Fibroblast of pulmonary artery (primary cell): ENCODE measurements at places on chromosomes 4 and X.

GRCh38 chrX:3384327-3384726 lies 37.9 kb upstream of the MXRA5 start:
- no peak for DNase-seq

DNA sequence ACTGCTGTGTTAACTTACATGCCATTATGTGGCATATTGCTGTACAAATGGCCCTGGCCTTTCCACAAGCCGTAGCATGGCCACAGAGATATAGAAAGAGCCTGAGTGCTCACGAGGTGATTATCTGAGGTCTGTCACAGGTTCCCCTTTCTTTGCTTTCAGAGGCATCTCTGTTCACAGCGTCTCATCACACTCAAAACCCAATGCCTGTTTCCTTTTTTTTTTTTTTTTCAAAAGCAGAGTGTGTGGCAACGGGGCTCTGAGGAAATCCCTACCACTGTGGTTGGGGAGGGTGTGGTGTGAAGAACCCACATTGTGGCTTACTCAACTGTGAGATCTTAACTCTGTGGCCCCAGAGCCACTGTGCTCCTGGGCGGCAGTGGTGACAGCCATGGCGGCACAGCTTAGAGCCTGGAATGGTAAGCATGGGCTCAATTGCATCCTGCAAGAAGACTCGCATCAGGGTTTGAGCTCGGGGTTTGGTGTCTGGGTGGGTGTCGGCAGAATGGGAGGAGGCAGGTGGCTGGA lies 30.8 kb downstream of the RTL5 start:
- DNase-seq, result no peak

DNA sequence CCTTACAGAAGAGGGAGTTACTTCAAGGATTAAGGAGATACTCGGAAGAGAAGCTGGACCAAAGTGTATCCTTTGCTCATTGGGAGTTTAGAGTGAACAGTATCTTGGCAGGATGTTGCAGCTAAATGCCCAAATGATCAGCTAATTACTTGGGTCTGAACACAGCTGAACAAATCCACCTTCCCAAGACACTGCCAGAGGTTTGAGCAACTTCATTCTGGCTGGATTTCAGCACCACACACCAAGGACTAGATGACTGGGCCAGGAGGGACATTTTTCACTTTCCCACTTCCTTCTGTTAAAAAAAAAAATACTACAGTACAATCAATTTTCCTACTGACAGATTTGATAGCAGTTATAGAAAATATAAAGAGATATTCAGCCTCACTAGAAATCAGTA lies 324.6 kb downstream of the MID1IP1 start:
- no peak for DNase-seq

DNA sequence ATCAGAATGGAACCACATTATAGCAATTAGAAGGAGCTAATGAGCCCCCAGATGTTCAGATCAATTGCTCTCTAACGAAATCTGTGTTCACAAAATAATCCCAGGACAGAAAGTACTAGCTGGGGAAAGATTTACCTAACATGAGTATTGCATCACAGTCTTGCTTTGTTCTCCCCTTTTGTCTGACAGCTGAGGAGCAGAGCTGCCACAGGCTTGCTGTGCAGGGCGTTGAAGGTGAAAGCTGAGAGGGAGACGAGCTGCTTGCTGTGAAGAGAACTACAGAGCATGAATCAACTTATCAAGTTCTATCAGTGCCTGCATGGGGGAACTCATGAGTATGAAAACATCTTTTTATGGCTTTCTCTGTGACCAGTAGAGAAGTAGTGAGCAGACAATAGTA lies 441.2 kb downstream of the CENPC start:
- DNase-seq, result no peak

GRCh38 chr4:62835631-62836030 lies 1573.6 kb downstream of the TECRL start:
- no peak for DNase-seq

GRCh38 chr4:13840502-13841190 lies 213.1 kb upstream of the BOD1L1 start:
- DNase-seq, result no peak

GRCh38 chr4:27568952-27569319 lies 708.3 kb downstream of the STIM2 start:
- no peak for DNase-seq

- DNase-seq, result no peak
These were observed 683.6 kb upstream of the TENM3 start for GRCh38 chr4:181559637-181560036.

GRCh38 chr4:6241062-6241845 lies 28.4 kb upstream of the WFS1 start:
- no peak for DNase-seq

- DNase-seq, result no peak
These were observed 512.5 kb upstream of the HTR2C start for GRCh38 chrX:114071412-114071811.

GRCh38 chrX:153797415-153798015 lies 3.0 kb downstream of the SSR4 start:
- no peak for DNase-seq

- DNase-seq, result peak; percentile 58
These were observed 219.8 kb downstream of the ZNF674 start for GRCh38 chrX:46325312-46325877.

DNA sequence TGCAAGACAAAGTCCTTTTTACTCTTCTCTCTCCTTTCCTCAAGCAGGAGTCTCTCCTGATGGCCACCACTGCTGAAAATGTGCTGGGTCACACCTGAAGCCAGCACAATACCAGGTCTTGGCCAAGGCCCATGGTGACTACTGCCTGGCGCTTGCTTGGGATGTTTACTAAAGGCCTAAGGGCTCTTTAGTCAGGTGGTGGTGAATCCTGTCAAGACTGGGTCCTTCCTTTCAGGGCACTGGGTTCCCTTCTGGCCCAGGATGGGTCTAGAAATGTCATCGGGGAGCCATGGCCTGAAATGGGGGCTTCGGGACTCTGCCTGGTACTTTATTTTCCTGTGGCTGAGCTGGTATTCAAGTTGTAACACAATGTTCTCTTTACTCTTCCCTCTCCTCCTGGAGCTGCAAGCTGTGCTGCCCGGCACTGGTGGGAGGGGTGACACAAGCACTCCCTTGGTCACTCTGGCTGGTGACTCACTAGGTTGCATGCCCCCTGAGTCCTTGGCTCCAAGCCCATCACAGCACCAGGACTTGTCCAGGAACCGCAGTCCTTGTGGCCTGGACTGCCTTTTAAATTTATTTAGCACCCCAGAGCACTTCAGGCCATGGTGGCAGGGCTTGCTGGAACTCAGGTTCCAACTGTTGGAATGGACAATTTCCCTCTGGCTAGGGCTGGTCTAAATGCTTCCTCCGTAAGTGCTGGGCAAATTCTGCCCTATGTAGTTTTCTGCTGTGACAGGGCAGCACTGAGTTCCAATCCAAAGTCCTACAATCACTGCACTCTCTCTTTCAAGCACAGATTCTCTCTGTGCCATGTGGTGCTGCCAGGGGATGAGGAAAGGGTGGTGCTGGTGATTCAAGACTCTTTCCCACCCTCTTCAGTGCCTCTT lies 11.3 kb downstream of the ARL13A start:
- peak; percentile 69 for DNase-seq

DNA sequence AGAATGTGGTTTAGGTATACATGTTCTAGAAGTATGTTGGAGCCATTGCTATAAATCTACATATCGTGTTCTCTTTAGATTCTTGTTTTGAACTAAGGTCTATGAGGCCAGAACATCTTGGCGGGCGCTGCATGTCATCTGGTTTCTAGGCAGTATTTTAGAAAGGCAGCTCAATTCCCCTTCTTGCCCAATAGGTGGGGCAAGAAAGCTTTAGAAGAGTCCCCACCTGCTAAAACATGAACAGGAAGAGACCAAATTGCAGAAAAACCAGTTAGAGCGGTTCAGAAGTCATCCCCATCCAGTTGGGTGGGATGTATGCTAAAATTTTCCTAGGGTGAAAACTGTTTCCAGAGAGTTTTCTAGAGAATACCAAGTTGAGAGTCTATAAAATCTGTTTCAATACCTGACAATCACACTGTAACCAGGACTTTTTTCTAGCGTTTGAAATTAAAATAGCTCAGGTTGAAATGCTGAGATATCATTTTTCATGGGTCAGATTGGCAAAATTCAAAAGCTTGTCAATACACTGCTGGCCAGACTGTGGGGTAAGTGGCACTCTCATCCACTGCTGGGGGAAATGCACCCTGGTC lies 17.5 kb upstream of the SH3KBP1 start:
- DNase-seq, result peak; percentile 63

DNA sequence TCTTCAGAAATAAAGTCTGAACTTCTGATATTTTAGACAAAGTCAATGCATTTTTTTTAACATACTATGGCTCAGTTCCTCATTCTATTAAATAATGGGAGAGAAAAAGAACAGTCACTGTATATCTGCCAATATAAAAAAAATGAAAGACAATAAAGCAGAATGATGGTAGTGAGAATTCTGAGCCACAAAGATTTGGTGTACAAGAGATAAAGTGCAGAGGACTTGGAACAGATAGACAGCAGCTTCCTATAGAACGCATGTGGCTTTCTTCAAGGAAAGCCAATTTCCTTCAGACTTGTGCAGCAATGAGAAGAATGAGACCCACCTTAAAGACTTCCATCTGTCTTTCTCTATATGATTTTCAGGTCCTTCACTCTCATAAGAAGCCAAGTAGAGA lies 39.7 kb downstream of the RASGEF1B start:
- DNase-seq, result no peak

DNA sequence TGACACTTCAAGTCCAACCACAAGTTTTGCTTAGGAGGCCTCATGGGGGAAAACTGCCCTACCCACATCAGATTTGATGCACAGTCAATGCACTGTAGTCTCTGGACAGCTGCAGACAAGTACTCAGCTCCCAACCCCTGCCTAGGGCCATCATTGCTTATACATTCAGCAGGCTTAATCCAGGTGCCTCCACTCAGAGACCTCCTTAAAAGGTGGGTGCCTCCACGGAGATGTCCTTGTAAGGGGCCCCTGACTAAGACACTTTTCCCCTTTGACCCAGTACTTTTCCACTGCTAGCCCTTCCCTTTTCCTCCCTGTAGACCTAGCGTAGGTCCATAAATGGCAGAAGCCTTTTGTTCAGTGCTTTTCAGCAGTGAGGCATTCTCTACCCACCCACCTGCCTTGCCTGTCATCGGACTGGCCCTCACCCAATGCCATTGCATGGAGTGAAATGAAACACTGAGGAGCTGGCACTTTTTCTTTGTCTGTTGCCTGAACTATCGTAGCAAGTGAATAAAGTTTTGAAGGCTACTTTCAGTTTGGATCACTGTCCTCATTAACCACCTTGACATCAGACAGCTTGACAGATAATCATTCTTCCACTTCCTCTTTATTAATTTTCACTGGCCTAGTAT lies 23.8 kb upstream of the PLK4 start:
- DNase-seq, result peak; percentile 87

DNA sequence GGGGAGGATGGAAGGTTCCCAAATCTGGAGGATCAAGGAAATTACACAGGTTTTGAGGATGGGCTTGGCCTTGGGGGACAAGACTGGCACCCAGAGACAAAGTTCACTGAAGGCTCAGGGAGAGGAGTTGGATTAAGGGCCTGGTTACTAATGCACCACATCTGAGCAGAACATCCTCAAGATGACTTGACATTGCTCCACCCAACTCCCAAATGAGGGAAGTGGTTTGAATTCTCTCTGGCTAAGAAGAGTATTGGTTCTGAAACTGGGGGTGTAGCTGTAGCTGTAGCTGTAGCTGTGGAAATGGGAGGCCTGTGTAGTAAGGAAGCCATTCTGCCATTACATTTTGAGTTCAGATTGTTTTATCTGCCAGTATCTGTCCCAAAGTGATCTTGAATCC lies 129.4 kb downstream of the RASL11B start:
- no peak for DNase-seq

GRCh38 chr4:125891597-125892258 lies 577.0 kb downstream of the FAT4 start:
- peak; percentile 51 for DNase-seq

- no peak for DNase-seq
These were observed 46.1 kb downstream of the KLF3 start for GRCh38 chr4:38710053-38710452.

DNA sequence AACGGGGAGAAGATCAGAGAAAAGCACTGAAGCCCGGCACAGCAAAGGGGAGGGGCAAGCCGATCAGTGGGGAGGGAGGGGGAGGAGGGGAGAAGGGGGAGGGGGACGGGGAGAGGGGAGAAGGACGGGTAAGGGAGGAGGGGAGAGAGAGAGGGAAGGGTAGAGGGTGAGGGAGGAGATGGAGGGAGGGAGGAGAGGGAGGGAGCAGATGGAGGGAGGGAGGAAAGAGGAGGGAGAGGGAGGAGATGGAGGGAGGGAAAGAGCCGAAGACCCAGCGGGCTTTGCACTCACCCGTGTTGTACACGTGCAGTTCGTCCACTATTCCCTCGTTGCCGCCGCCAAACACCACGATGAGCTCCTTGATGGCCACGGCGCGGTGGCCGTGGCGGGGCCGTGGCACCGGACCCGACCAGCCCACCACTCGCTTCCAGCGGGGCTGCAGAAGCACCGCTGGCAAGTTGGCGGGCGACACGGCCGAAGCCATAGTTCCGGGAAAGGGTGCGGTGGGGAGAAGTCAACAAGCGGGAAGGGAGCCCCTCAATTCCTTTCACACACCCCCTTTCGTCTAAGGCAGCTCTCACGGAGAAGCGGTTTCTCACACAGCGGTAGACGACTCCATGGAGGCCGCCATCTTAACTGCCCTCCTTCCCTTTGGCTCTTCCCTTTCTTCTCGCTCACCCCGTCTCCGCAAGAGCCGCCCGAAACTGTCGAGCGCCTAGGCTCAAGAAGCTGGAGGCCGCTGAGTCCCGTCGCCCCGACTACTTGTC lies 1.1 kb downstream of the HCFC1 start:
- peak; percentile 74 for DNase-seq

DNA sequence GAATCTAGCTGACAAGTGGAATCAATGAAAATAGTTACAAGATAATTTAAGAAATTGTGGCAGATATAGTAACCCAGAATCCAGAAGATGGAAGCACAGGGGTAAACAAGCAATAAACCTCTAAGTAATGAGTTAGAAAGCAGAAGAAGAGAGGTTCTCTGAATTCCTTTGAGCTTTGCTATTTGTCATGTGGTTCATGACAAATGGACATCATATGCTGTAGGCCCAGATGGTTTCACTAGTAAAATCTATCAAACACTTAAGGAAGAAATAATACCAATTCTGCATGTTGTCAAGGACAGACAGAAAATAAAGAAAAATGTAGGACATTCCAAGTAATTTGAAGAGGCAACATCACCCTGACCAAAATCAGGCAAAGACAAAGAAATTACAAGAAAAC lies 480.8 kb upstream of the INTU start:
- DNase-seq, result no peak

DNA sequence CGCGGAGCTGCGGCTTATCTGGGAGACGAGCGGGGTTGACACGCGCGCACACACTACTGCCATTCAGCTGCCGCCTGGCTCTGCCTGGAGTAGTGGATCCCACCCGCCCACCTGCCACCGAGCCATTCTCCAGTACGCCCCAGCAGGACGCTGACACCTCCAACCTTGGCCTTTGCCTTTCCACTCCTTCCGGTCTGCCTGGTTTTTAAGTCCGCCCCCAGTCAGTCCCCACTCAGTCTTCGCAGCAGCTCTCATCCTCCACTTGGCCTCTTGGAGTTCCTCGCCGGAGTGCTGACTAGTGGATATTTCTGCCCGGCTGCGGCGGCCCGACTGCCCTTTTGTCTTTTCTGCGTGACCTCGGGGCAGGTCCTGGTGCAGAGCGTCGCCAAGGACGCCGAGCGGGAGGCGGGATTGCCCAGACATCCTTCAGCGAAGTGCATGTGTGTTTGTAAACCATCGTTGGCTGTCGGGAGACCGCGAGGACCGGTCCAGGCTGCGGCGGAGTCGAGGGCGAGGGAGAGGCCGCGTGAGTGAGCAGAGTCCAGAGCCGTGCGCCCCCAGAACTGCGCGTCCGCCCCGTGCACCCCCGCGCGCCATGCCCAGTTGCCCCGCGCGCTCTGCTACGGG lies 1.1 kb downstream of the SLIT2 start:
- DNase-seq, result peak; percentile 52
